ENCODE measurements at places on chromosomes 2 and 18.

DNA sequence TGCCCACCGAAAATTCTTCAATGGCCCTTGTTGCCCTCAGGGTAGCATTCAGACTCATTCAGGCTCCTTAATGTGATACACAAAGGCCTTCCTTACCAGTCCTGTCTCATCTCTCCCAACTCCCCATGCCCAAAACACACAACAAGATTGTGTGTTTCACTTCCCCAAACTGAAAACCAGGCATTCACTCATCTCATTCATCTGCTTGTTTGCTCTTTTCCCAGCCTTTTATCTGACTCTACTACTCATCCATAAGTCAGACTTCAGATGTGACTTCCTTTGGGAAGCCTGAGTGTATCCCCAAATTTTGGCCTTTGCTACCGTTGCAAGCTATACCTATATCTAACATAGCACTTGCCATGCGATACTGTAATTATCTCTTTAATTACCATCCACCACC, 9.7 kb upstream of the SLC39A10 start:
- no peak for DNase-seq

DNA sequence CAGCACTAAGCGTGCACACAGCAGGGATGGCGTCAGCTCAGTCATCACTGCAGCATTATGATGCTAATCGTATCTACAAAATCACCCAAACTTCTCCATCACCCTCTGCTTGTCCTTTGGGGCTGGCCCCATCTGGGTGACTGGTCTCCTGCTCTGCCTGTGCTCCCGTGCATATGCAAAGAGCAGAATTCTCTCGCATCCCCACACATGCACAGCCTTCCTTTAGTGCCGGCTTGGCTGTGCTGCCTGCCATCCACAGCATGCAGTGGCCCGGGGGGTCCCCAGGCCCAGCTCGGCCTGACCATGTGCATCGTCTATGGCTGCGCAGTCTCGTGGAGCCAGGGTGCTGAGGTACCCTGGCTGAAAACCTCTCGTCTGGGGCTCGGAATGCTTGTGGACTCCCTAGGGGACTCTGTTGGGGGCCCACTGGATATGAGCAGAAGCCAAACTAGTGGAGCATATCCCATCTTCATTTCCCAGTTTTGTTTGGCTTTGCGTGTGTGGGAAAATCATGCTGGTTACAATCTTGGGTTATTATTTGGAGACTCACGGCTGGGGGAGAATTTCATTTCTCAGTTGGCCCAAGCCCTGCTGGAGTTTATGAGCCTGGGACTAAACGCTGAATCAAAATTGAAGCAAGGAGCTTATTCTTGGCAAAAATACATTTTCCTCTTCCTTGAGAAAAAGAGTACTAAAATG, 70.9 kb upstream of the HS6ST1 start:
- DNase-seq: no peak

- no peak for DNase-seq
These were observed 43.1 kb upstream of the GALNT3 start for GRCh38 chr2:165837122-165837521.

DNA sequence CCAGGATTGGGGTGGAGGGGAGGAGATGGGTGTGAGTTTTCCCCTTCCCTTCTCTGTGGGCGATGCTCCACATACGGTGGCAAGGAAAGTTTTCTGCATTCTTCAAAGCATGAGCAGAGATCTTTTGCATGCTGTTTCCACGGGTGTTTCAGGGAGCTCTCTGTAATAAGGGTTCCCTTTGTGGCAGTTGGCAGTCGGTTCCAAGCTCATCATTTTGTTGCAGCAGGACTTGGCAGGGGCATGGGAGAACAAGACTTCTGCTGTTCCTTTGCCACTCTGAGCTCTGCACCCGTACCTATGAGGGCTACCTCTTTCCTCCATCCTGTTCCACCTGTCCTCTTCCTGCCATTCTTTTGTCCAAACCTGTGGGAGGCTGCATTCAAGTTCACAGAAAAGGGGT, 71.3 kb upstream of the SPRED2 start:
- DNase-seq: no peak
